NCI-H2107 (cell line): ENCODE measurements at places on chromosomes 1 and 21.

- no peak for DNase-seq
Observed at GRCh38 chr21:33977017-33977720, 61.6 kb upstream of the ATP5PO start.

DNA sequence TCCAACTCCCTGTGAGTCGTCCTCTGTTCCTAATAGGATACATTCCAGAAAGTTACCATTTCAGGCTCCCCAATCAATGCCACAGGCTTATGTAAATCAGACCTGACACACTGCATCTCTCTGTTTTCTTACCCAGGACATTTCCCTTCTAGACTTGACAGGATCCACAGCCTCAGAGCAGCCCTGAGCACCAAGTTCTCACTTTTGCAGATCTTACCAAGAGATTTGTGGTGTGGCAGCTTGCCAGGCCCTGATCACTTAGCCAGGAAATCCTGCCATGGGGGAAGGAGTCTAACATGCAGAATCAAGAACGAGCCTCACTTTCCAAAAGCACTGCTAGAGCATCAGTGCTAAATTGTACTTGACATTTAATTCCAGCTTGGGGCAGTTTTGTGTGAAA is 202.9 kb downstream of the TBX15 start:
- DNase-seq: no peak

- no peak for DNase-seq
Observed at GRCh38 chr1:64163431-64163830, 40.0 kb upstream of the UBE2U start.

DNA sequence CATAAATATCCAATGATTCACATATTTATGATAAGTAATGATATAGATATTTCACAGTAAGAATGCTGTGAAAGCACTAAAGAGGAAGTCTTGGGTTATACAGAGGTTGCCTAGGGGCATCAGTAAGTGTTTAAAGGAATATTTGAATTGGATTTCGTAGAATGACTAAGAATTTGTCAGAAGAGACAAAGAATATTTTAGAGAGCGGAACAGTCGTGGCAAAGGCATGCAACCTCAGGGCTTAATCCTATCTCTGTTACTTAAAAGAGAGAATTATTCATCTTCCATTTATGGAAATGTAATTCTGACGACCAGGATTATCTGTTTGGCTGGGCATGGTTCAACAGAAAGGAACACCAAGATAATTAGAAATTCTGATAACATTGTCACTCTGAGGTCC is 171.9 kb upstream of the NR5A2 start:
- no peak for DNase-seq
